SW 1271 (cell line): ENCODE measurements at places on chromosomes 5 and 9.

DNA sequence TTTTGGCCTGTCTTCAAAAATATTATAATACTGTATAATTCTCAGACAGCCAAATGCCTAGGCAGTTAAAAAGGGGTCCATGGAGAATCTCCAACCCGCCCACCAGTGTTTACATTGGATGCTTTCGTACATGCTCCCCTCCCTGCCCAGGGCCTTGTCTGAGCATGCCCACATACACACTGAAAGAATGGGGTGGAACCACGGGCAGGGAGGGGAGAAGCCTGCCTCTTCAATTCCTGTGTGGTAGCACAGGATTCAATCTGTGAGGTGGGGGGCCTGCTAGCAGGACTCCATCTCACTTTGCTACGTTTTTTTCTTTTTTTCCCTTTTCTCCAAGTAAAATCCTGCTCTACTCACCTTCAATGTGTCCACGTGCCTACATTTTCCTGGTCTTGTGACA lies 314.7 kb upstream of the GRAMD2B start:
- DNase-seq = no peak

GRCh38 chr5:160048131-160048530 lies 39.2 kb downstream of the TTC1 start:
- no peak for DNase-seq

GRCh38 chr5:1732945-1733344 lies 66.7 kb downstream of the MRPL36 start:
- no peak for DNase-seq

GRCh38 chr5:93100976-93101375 lies 480.0 kb downstream of the NR2F1-AS1 start:
- DNase-seq = no peak

GRCh38 chr5:4370218-4370617 lies 769.9 kb upstream of the ADAMTS16 start:
- no peak for DNase-seq

GRCh38 chr5:51383131-51384121 lies at the start of gene ISL1:
Gene ISL1, plus strand, starts transcription at chr5:51383448. Its CDS starts 224 bp downstream, at chr5:51383672.
- peak; percentile 89 for DNase-seq

GRCh38 chr5:33828626-33829308 lies 63.0 kb downstream of the ADAMTS12 start:
- no peak for DNase-seq

GRCh38 chr5:1270426-1270825 lies 24.4 kb downstream of the TERT start:
- DNase-seq = no peak
